Memory B cell (primary cell): ENCODE measurements at places on chromosomes 16 and 17.

GRCh38 chr16:4071686-4072561, 44.3 kb downstream of the ADCY9 start:
- no peak for DNase-seq

DNA sequence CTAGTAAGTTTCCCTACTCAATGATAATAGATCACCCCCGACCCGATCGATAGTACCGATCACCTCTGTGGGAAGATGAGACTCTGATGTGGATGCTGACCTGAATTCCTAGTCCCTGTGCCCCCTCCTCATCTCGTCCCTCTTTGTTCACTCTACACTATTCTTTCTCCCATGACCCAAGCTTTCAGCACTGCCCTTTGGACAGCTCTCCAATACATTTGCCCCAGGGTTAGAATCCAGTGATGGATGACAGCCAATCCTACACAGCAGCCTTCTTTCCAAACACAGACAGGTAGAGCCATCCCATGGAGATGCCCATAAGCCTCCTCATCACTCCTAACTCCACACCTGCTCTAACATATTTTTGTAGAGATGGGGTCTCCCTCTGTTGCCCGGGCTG, 141.1 kb downstream of the GSG1L start:
- DNase-seq, result no peak

DNA sequence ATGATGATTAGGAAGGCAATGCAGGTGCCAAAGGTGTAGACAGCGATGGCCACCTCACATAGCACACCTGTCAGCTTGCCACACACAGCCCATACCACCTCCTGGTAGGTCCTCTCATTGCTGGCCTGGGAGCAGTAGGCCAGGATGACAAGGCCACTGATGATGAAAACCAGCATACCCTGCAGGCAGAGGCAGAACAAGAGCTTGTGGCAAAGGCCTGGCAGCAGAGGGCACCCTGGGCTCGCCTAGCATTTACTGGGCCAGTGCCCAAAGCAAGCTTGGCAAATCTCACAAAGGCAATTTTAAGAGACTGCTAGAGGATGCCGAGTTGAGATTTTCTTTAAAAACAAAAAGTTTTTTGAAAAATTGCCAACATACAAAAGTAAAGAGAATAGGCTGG, 5.9 kb downstream of the SLC38A7 start:
- no peak for DNase-seq

- DNase-seq, result no peak
Observed at GRCh38 chr16:11056090-11056992, 112.0 kb downstream of the CLEC16A start.

DNA sequence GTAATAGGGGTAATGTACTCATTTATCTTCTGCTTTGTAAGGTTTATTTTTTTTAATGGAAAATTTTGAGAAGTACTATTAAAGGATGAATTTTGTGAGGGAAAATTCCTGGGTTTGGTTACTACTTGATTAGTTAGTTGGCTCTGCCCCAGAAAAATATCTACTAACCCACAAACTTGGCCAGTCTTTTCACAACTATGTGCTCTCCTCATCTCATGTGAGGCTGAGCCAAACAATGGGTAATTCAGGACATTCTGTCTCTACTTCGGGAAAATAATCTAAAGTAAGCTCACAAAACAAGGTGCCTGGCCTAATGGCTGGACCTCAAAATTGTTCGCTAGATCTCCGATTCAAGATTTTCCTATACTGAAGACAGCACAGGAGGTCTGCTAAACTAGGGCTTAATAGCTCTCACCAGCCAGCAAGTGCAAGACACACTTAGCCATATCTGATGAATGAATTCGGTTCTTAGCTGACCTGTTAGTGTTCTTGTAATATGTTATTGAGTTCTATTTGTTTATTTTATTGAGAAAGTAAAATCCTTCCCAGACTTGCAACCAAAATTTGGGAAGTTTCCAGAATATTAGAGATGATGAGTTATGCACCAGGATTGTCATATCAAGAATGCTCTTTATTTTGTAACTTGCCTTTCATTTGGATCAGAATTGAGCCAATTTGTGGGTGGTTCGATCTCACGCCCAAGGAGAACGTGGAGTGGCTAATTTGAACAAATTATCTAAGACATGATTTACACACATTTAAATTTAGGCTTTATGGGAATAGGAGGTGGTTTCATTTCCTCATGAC, 5.7 kb downstream of the KCNJ16 start:
- no peak for DNase-seq

GRCh38 chr17:64647817-64648216, 14.3 kb downstream of the SMURF2 start:
- no peak for DNase-seq

GRCh38 chr16:58661199-58661830, 23.3 kb downstream of the SLC38A7 start:
- no peak for DNase-seq

DNA sequence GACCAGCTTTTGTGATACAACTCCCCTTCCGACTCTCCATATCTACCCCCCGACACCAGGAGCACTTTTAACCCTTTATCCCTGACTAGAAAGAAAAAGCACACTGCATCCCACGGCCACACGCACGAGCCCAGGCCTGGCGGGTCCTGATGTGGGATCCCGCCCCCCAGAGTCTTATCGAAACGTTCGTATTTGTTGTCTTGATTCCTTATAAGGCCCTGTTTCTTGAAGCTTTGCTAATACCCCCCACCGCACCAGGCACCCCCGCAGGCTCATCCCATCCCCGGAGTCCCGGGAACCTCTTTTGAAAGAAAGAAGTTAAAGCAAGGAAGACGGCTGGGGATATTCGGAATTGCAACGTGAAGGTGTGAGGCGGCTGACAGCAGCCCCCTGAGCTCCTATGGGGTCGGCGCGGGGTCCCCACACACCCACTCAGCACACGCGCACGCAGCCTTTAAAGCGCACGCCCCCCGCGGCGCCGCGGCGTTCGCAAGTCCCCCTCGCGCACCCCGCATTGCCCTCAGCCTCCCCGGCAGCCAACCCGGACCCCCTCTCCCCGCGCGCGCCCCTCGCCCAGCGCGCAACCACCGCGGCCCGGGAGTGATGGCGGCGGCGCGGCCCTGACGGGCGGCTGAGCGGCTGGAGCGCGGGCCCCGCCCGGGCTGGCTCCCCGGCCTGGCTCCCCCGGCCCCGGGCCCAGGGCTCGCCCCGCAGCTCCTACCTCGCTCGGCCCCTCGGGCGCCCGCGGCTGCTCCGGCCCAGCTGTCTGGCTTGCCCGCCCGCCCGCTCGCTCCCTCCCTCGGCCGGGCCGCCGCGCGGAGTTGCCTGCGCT, 448 bp downstream of the STAT5B start:
- no peak for DNase-seq

GRCh38 chr16:25875956-25876598, 184.3 kb downstream of the HS3ST4 start:
- no peak for DNase-seq

DNA sequence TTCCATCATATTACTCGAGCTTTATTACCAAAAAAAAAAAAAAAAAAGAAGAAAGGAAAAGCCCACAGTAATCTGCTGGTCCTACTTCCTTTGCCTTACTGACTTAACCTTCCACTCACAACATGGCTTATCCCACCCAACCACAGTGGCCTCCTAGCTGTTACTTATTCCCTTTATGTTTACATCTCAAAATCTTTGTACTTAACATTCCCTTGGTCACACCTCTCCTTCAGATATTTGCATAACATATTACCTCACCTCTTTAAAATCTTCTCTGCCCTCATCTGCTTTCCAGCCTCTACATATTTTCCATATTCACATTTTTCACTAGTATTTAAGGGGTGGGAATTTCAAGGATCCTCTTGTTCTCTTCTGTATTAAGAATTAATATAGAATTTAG, 327.0 kb upstream of the TBX2 start:
- no peak for DNase-seq

DNA sequence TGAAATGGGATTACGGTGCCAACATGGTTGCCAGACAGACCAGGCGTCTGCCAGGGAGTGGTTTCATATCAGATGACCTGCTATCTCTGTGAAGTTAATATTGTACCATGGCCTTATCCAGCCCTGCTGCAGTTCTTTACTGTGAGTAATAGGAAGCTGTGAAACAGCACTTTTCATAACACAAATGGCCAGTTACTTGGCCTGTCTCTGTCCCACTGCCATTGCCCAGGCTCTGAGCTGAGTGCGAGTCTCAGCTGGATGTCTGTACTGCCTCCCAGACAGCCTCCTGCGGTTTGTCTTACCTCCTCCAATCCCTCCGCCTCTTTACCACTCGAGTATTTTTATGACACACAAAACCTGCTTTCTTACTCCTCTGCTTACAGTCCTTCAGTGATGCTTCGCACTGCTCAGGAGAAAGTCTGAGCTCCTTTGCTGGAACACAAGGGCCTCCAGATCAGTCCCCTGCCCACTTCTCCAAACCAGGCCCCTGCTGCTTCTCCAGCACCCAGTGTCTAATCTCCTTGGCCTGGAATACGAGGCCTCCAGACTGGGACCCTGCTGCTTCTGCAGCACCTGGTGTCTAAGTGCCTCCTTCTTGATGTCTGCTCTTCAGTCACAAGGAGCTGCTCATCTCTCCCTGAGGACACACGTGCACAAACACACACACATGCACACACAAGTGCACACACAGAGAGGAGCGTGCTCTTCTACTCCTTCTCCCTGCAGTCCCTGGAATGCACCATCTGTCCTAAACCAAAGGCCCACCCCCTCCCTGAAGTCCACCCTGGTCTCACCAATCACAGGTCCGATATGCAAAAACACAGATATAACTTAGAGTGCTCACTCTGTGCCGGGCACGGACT, 17.1 kb upstream of the RHOT1 start:
- DNase-seq, result no peak

DNA sequence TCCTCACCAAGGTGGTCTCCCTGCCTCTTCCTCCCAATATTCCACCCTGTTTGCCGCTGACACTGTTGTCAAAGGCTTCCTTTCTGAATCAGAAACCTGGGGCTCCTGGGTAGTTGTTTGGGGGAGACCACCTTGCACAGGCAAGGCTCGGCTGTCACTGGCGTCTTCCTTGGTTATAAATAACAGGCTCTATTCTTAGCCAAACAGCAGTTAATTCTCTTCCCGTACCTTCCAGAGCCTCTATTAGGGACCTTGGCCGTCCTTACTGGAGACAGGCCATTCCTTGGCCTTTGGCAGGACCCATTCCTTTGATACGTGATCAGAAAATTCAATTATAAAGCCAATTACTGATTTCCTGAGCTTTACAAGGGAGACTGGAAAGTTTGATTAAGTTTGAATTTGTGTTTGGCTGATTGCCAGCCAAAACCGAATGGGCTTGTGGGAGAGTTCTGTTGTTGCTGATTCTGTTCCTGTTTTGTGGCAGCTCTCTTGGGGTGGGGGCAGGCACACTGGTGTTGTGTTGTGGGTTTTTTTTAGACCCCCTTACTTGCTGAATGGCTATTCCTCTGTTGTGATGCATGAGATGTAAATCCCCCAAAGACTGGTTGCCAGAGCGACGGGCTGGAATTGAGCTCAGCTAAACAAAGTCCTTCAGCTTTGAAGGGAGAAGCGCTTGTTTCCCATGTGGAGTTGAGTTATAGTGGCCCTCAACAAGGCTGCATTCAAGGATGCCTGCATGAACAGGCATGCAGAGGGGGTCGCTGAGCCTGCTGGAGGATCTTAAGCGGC, 104.6 kb downstream of the GNAO1 start:
- no peak for DNase-seq

DNA sequence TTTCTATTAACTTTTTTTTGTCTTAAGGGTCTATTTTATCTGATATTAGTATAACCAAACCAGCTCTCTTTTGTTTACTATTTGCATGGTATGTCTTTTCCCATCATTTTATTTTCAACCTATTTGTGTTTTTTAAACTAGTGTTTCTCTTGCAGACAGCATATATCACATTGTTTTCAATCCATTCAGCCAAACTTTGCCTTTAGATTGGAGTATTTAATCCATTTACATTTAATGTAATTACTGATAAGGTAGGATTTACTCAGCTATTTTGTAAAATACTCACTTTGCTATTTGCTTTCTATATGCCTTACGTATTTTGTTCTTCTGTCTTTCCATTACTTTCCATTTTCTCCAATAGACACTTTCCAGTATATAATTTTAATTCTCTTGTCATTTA, 108.0 kb upstream of the NACA2 start:
- DNase-seq, result no peak

DNA sequence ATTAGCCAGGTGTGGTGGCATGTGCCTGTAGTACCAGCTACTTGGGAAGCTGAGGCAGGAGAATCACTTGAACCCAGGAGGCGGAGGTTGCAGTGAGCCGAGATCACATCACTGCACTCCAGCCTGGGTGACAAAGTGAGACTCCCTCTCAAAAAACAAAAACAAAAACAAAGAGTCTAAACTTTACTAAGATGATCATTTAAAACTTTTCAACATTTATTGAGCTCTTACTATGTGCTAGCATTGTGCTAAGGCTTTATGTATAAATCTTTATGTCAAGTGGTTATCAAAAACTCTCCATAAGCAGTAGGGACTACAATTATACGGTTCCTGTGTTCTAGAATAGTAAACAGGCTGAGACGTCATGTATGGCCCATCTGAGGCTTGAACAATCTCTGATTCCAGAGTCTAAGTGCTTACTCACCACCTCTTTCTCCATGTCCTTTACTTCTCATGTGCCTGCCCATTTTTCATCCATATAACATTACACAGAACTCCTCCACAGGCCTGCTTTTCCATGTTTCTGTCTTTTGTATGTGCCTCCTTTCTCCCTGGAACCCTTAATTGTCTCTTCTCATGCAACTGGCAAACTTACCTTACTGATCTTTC, 66.7 kb downstream of the NUP88 start:
- DNase-seq, result no peak

DNA sequence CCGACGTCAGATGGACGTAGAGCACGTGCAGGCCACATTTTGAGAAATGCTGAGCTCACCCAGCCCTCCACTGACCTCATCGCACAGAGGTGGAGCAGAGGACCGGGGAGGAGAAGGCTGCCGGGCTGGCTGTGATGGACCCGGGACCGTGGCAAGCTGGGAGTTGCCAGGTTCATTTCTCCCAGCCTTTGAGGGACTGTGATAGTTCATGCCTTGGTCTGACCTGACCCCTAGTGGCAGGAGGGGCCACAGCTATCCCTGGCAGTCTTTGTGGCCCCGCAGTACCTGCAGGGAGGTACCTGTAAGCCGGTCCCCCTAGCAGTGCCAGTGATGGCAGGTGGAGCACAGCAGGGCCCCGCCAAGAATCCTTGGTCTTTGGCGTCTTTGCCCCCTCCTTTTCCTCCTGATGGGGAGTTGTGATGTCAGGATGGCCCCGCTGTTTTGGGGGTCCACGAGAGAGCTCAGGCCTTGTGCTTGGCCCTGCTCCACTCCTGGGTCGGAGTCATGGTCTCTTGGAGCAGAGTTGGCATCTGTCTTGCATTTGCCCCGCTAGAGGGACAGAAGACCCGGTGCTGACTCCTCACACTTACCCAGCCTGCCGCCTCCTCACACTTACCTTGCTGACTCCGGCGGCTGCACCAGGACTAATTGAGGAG, 50.4 kb downstream of the OR1D5 start:
- DNase-seq, result peak; percentile 70
